Non-pigmented ciliary epithelial cell (primary cell): ENCODE measurements at places on chromosomes 2 and 18.

DNA sequence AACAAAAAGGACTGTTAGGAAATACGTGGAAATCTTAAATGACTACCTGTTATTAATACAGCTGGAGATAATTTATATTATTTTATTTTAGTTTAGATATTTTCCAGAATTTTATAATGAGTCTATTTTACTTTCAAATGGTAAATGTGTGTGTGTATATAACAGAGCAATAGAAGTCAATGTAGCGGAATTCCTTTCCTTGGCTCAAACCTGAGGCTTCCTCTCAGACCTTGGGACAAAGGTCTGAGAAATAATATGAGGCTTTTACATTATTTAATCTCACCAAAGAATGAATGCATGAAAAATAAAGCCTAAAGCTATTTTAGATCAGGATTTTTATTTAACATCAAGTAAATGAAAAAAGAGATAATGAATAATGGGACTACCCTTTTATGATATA lies 65.7 kb downstream of the SLC8A1 start:
- no peak for DNase-seq

GRCh38 chr2:25421289-25421688 lies 79.6 kb upstream of the DNMT3A start:
- no peak for DNase-seq

- no peak for DNase-seq
Observed at GRCh38 chr2:199590321-199591203, 132.8 kb upstream of the SATB2 start.

DNA sequence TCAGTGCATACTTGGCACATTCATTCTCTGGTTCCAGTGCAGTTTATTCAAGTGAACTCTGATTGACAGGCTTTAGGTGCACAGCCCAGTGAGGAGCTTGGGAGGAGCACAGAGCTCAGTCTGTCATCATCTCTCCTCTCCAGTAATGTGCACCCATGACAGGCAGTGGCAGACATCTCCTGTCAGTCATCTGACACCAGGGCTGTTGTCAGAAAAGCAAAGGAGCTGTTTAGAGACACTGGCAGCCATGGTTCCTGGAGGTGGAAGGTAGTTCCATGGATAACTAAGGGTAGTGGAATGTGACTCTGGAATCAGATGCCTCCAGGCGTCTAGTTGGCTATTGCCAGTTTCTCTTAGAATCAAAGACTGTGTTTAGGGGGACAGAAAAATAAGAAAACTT lies 308.8 kb downstream of the DCDC2C start:
- no peak for DNase-seq

GRCh38 chr2:68214381-68214780 lies 38.0 kb downstream of the PPP3R1 start:
- DNase-seq = no peak

DNA sequence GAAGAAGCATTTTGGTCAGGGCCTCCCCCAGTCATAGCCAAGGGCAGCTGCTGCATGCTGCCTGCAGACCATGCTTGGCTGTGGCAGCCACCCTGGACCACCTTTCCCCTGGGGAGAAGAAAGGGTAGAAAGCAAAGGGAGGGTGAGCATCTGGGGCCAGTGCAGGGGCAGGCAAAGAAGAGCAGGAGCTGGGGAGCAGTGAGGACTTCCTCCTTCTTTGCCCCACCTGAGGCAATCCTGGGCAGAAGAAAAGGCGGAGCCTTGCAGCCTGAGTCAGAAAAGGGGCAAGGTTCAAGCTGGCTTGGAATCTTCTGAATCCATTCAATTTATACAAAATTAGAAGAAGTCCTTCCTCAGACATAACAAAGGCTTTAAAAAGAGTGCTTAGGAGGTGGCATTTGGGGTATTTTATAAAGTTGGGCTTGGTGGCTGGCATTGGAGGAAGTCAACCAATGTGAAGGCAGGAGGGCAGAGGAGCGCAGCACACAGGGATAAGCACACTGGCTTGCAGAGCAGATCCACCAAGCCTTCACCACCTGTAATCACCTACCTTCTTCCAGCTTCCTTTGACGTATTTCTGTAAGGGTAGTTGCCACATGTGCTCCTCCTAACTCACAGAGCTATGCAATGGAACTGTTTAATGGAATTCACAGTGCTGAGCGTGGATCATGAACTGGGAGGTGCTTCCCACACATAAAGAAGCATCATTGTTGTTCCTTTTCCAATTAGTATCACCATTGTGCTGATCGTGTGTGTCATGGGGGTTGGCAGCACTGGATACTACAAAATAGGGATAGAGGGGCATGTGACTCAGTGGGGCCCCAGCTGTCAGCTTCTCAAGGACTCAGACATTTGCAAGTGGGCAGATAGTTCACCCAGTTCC lies 154.4 kb upstream of the EPAS1 start:
- no peak for DNase-seq

DNA sequence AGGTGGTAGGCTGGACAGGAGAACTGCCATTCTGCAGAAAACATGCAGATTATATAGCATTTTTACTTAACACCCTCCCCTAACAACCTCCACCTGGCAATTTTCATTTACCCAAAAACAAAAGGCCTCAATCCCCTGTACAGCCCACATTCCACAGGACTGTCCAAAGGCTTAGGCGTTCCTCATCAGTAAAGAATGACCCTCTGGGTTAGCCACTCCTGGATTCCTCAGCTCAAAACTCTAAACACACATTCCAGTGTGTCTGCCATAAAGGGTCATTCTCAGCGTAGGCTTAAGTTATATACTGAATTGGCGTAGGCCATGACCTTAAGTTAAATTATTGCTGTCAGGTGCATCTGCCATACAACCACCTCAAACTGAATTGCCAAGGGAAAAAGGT lies 261.8 kb upstream of the CHAC2 start:
- no peak for DNase-seq

DNA sequence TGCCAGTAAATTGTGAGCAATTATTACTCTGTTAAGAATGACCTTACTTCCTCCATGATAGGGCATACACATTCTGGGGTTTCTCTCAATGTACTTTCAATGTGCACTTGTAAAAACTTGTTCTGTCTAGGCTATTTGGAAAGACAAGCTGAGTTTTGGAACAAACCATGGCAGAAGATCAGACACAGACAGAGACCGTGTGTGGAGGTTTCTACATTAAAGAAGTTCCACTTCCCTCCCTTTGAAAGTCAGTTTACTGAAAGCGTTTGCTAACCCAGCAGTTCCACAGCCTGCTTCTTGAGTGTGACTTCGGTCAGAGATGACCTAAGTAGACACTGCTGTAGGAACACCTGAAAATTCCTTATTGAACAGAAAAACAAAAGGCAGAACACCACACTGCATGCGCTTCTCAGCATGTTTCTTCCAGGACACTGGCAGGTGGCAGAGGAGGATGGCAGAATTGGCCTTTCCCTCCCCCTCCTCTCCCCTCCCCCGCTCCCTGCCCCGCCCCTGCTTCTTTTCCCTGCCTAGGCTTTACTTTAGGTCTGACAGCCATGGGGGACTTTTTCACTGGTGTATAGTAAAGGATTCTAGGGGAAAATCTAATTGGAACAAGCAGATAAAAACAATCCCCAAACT lies 109.8 kb downstream of the NOL10 start:
- DNase-seq = no peak

DNA sequence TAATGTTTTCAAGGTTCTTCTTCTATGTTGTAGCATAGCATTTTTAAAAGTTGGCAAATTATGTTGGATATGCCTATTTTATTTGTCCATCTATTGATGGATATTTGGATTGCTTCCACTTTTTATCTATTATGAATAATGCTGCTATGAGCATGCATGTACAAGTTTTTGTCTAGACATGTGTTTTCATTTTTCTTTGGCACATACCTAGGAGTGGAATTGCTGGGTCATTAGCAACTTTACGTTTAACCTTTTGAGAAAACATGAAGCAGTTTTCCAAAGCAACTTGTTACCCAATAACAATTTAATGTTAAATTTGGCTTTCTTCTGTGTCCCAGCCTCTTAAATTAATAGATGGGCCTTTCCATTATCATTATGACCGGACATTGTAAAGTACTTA lies 30.3 kb downstream of the DNAH6 start:
- DNase-seq = no peak

- DNase-seq = no peak
Observed at GRCh38 chr18:69943021-69943420, 4.7 kb downstream of the CD226 start.

DNA sequence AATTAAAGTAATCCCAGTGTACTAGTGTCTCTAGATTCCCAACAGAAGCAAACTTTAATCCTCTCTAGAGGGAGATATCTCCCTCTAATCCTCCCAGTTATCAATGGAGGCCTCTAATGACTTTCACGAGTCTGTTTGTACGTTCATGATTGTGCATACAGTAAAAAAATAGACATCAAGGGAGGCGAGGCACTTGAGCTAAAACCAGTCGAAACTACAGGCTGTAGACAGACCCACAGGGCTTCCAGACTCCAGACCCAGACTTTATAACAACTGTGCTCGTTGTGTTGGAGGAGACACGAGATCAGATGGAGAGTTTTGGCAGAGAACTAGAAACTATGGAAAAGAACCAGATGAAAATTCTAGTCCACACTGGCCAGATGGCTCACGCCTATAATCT lies 7.0 kb downstream of the DGKD start:
- DNase-seq = no peak

GRCh38 chr2:137050949-137051348 lies 285.6 kb downstream of the THSD7B start:
- no peak for DNase-seq

- DNase-seq = no peak
Observed at GRCh38 chr2:216319771-216320170, 52.5 kb downstream of the MARCHF4 start.
